Thyroid gland (tissue), 4 donors: ENCODE measurements at places on chromosomes 6 and 20. TPM values are rescaled to one million over a fixed set of nuclear protein-coding genes. Genes with fewer than 3 reads are reported as not detected.
A peak's percentile ranks its signal among the peaks of the same experiment; 100 is the strongest.

DNA sequence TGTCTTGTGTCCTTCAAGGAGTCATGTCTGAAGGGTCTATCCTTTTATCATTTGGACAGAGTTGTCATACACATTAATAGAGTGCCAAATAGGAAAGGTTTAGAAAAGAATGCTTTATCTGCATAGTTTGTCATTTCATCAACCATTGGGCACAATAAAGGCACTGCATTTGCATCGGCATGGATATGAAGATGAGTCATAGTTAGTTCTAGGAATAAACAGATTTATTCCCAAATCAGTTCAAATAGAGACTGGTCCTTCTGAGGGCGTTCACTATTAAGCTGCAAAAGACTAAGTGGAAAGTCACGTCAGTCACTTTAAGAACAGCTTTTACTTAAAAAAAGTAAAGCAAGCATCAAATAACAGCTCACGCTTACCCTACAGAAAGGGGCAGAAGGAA, 90.8 kb downstream of the CDS2 start:
- H3K4me3 ChIP-seq: no peak overlapping the region
- H3K36me3 ChIP-seq: no peaks in the 10 kb centered on the region

DNA sequence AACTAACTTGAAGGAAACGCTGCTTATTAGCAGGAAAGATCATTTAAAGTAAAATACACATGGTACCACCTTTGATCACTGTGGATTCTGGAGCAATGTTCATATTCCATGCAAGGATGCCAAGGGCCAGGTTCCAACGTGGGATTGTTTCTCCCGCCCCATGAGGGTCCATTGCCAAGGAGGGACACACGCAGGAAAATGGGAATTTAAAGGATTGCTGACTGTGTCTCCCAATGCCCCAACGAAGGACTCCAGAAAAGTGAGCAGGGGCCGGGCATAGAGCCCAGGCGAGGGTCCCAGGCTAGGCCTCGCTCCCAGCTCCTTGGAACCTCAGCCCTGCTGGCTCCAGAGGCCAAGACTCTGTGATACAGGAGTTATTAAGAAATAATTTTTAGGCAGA, 111.2 kb downstream of the DACT2 start:
- no peak overlapping the region for H3K27ac ChIP-seq
- DNase-seq: no peak
- H3K27me3 ChIP-seq: no peaks in the 10 kb centered on the region
- H3K4me3 ChIP-seq: no peak overlapping the region

DNA sequence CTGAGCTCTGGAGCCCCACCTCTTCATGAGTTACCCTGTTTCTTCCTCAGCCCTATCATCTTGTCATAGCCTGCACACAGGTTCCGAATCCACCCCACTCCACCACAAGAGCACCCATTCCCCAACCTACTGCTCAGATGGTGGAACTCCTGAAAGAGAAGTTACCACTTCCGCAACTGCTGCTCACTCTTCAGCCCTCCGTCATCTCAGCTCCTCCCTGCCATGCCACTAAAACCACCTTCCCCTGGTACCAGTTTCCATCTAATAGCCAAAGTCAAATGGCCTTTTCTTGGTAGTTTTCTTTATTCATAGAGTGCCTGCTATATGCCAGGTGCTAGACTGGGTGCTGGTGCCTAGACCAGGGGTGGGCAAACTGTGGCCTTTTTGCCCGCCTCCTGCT, 3.9 kb downstream of the RAB22A start:
- DNase-seq: no peak
- H3K4me1 ChIP-seq: peaks cover 5% of the 10 kb centered on the region
- H3K4me3 ChIP-seq: no peak overlapping the region
- peaks cover 6% of the 10 kb centered on the region for H3K36me3 ChIP-seq

GRCh38 chr6:158237656-158238055, 69.5 kb downstream of the GTF2H5 start:
- H3K36me3 ChIP-seq: no peaks in the 10 kb centered on the region
- no peak for DNase-seq
- H3K4me1 ChIP-seq: peaks cover 8% of the 10 kb centered on the region
- H3K27ac ChIP-seq: peak overlapping the region; percentile 37

DNA sequence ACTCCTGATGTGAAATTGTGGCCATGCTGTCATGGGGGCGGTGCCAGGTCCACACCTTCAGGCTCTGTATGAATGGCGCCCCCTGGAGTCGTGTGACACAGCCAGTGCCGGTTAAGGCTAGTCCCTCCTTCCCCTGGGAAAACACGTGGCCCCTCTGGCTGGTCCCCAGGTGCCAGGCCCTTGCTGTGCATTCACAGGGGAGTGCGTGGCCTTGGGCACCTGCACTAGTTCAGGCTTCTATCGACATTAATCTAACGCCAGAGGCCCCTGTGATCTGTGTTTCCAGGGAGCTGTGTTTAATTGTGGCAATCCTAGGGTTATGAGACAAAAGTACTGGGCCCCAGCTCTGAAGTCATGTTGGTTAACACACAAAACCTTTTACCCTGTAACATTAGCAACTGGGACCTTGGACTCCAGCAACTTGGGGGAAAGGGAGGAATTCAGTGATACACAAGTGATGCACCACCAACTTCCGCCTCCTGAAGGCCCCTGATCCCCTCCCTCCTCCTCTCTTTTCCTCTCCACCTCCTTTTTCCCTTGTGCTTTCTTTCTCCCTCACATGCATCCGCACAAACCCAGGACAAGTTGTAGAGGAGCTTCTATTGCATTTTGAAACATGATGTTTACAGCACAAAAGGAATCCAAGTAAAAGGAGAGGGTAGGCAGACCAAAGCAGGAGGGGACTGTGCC, 74.0 kb downstream of the SSR1 start:
- no peaks in the 10 kb centered on the region for H3K36me3 ChIP-seq
- H3K4me3 ChIP-seq: no peak overlapping the region
- no peaks in the 10 kb centered on the region for H3K27me3 ChIP-seq
- peak overlapping the region; percentile 59 for H3K27ac ChIP-seq
- DNase-seq: peak; percentile 96
- H3K4me1 ChIP-seq: peaks cover 30% of the 10 kb centered on the region

DNA sequence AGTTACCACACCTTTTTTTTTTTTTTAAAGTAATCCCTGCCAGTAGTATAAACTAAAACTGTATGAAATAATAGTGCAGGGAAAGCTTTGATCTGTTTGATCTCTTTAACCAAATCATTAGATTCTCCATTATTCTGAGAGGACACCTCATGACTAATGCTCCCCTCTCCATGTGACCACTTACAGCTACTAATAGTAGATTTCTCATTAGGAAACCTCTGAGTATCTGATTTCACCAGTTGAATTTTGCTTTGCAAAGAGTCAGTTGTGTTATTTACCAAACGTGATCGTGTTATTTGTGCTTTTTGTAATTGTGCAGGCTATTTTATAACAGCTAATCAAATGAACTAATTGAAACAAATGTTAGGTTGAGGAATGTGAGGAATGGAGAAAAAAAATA, 12.5 kb downstream of the CASP8AP2 start:
- no peak for DNase-seq
- no peaks in the 10 kb centered on the region for H3K27me3 ChIP-seq
- peaks cover 7% of the 10 kb centered on the region for H3K4me1 ChIP-seq
- no peaks in the 10 kb centered on the region for H3K36me3 ChIP-seq
- no peak overlapping the region for H3K27ac ChIP-seq
- H3K4me3 ChIP-seq: no peak overlapping the region

DNA sequence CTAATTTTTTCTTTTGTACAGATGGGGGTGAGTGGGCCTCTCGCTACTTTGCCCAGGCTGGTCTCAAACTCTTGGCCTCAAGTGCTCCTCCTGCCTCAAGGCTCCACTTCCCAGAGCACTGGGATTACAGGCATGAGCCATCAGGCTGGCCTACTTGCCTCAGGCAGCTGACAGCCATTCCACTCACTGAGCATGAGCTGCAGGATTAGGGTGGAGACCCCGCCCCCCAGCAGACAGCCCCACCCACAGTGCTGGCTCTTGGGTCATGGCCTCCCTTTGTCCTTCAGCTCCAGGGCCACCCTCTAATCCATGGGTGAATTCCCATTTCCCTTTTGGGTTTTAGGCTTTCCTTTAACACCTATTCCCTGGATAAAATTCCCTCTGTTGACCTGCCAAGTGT, 82.1 kb downstream of the BFSP1 start:
- H3K4me1 ChIP-seq: no peaks in the 10 kb centered on the region
- H3K27ac ChIP-seq: no peak overlapping the region
- no peak for DNase-seq
- H3K36me3 ChIP-seq: no peaks in the 10 kb centered on the region
- H3K4me3 ChIP-seq: no peak overlapping the region
- no peaks in the 10 kb centered on the region for H3K27me3 ChIP-seq

- no peaks in the 10 kb centered on the region for H3K27me3 ChIP-seq
- no peak overlapping the region for H3K27ac ChIP-seq
- H3K36me3 ChIP-seq: no peaks in the 10 kb centered on the region
- no peaks in the 10 kb centered on the region for H3K4me1 ChIP-seq
- H3K4me3 ChIP-seq: no peak overlapping the region
These were observed 37.3 kb upstream of the SAYSD1 start for GRCh38 chr6:39152262-39152661.

DNA sequence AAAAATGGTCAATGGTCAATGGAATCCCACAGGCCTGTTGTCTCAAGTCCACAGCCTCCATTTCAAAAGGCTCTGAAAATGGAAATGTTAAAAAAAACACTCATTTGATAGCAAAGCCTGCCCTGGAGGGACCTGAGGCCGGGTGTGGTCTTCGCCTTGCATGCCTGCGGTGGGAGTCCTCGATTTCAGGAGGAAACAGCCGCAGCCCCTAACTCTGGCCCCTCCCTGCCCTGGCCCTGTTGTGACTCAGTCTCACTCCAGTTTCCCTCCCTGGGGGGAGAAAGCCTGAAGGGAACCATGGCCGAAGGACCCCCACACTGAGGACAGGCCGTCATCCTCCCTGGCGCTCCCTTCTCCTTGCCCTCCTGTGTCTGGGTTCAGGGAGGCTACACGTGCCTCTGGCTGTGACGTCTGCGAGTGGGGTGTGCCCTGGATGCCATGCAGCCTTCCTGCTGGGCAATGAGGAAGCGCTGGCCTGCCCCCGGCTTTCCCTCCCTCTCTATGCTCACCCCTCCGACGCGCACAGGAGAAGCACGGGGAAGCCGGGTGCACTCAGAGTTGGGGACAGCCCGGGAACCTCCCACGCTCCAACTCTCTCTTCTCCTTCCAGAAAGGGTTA, 9.2 kb downstream of the BHLHE23 start:
- no peak overlapping the region for H3K4me3 ChIP-seq
- H3K27me3 ChIP-seq: no peaks in the 10 kb centered on the region
- H3K36me3 ChIP-seq: no peaks in the 10 kb centered on the region

The LY6G6C gene
- not detected for total RNA-seq

The KCNB1 gene
- total RNA-seq: 0.34 TPM

The RAMACL gene
- 9.7 TPM for total RNA-seq
